ENCODE measurements at places on chromosomes 4 and X.

DNA sequence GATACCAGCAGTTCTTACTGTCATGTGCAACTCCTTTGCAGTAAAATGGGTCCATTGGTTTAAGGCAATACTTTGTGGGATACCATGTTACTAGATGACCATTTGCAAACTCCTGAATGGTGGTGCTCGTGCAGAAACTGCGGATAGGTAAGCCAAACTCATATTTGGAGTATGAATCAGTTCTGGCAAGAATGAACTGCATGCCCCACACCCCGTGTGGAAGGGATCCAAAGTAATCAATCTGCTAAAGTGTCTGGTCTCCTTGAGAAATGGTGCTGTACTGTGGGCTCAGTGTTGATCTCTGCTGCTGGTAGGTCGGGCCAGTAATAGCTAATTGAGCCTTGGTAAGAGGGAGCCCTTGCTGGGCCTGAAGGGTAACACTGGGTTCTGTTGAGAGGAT lies 4.2 kb upstream of the TAB3 start:
- peak; percentile 54 for DNase-seq

DNA sequence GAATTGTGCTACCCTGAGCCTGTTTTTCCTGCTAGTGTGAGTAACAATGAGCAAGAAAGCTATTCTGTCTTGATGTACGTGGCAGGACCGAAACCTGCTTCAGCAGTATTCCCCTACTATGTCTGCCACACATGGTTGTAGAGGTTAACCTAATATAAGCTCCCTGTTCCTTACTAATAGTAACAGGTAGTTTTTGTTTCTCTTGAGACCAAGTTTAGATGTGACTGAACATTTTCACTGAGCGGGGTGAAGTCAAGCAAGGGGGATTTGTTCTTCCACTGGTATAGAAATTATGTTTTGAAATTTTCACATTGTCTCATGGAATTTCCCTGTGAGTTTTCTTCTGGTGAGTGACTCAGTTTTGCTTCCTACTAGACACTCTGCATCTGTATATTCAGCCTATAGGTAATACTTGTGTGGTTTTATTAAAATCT lies 37.3 kb downstream of the RRAGB start:
- no peak for DNase-seq

DNA sequence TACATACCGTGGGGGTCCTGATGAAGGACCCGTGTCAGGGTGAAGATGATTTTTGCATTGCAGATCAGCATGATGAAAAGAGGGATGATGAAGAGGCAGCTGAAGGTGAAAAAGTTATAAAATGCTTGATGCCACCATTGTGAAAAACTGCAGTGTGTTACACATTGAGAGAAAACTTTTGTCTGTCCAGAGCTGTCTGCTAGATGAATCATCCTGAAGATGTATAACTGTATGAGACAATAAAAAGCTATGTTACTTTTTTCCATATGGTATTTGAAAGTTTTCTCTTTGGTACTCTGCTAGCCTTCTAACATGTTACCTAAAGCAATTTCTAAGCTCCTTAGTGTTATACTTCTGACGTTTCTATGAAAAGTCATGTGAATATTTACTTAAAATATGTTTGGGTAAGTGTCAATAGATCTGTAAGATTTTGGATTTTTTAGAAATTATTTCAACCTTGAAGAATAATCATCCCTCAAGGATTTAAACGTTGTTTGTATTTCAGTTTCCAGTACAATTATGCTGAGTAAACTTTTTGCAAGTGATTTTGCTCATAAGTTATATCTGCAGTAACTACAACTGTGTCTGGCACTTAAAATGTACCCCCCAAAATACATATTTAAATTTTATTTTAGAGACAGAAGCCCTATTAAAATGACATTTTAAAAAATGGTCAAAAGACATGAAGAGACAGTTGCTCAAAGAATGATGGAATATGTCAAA lies 9.5 kb downstream of the GNRHR start:
- no peak for DNase-seq

GRCh38 chrX:21408307-21408706 lies 34.1 kb downstream of the CNKSR2 start:
- no peak for DNase-seq

- DNase-seq: no peak
Observed at GRCh38 chr4:153005899-153006381, 69.8 kb downstream of the FHDC1 start.

GRCh38 chrX:5388087-5388486 lies 840.6 kb downstream of the NLGN4X start:
- no peak for DNase-seq

GRCh38 chr4:12580787-12581186 lies 903.4 kb downstream of the RAB28 start:
- DNase-seq: no peak

DNA sequence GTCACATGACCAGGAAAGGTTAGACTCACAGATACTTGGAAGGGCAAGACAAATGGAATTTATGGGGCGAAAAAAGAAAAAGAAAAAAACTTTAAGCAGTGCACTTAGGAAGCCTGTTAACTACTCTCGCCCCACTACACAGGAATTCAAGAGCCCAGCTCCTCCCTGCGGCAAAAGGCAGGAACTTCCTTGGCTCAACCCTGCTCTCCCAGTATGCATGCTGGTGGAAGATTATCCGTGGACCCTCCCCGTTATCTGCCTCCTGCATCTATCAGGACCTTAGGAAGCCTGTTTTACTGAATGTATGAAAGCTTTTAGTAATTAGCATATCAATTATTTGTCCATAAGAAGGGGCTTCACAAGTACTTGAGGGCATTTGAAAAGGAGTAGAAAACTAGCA lies 40.1 kb upstream of the RPA4 start:
- DNase-seq: no peak

DNA sequence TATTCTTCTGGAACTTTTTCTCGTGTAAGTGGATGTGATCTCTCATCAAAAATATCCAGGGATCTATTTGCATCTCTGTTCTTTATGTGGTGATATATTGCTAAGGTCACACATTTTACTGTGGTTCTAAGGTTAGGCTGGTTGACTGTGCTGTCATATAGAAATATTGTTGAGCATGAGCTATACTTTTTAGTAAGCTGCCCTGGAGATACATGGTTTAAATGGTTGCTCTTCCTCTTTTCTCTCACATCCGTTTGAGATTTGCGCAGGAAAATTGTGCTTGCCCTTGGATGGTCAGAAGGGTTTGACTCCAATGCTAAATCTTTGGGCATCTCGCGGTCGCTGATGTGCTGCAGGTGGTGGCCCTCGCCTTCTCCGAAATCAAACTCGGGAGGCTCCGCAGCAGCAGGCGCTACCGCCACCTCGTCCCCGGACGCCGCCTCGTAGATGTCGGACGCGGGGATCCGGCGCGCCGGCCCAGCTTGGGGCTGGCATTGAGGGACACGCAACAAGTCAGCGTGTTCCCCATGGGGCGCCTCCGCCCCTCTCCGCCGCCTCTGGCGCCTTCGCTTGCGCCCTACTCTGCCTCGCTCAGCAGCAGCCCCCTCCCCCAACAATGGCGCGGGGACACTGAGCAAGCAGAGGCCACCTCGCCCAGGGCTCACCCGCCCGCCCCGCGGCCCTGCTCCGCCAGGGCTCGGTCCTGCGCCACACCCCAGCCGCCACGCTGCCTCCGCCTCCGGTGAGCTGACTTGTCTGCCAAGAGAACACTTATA lies 154.5 kb downstream of the MSN start:
- DNase-seq: peak; percentile 2

GRCh38 chrX:66200050-66200664 lies 36.1 kb downstream of the HEPH start:
- no peak for DNase-seq

DNA sequence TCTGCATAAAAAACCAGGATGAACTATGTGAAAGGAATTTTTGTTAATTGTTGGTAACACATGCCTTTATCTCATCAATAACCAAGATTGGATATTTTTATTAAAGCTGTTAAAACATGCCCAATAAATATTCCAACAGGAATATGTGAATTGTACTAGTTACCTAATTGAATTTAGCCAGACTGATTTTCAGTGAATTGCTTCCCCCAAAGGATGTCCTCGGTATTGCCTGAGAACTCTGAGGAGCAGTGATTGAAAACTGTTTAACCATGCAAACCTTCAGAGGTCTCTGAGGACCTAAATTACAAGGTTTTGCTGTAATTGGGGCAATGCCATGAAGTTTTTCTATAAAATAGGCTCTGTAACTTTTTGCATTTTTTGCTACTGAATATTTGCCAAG lies 66.6 kb downstream of the BLTP1 start:
- DNase-seq: peak; percentile 9

DNA sequence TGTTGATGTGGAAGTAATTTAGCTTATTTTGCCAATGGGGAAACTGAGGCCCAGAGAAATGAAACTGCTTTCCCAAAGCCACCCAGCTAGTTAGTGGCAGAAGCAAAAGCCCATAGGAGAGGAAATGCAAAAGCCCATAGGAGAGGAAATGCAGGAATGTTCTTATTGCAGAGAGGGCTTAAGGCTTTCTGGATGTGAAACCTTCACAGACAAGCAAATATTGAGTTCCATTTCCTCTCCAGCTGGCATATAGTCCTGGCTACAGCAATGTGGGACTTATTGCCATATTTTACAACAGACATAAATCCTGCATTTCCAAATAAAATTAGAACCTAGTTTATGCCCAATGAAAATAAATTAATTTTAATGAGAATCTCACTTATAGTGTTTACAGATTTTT lies 69.7 kb downstream of the TMEM154 start:
- no peak for DNase-seq

DNA sequence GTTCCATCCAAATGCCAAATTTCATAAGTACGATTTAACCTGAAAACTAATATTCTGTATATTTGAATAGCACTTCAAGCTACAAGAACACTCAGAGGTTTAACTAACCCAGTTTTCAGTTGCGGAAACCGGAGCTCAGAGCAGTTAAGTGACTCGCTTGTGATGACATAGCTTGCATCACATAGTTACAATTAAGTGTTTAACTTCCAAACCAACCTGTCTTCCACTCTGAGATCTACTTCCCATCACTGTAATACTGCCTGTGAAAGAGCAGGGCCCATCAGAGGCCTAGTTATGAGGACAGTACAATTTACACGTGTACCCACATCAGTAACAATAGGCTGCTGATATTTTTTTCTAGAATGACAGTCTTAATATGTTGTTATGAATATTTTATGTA lies 120.3 kb downstream of the MAD2L1 start:
- DNase-seq: no peak

GRCh38 chr4:4735136-4735750 lies 124.2 kb upstream of the MSX1 start:
- no peak for DNase-seq

DNA sequence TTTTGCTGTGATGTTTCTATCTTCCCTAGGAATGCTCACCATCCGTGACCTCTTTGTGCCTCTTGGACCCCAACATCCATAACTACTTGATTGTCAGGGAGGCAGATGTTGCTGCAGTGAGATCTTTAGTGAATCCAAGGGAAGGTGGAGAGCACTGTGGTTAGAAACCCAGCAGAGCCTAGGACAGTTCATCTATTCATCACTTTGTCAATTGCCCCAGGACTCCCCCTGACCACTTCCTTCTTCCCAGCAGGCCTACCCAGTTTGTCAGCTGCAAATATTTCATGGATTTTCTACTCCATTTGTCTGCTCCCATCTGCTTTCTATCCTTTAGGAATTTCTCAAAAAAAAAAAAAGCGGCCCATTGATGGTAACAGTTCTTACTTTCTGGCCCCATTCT lies 942.8 kb downstream of the PCDH7 start:
- no peak for DNase-seq

- peak; percentile 78 for DNase-seq
Observed at GRCh38 chr4:133156096-133156495, 7.0 kb downstream of the PCDH10 start.

- DNase-seq: no peak
Observed at GRCh38 chrX:55490121-55490520, 473 bp upstream of the USP51 start.

GRCh38 chr4:128542047-128542446 lies 254.4 kb upstream of the PGRMC2 start:
- DNase-seq: no peak

DNA sequence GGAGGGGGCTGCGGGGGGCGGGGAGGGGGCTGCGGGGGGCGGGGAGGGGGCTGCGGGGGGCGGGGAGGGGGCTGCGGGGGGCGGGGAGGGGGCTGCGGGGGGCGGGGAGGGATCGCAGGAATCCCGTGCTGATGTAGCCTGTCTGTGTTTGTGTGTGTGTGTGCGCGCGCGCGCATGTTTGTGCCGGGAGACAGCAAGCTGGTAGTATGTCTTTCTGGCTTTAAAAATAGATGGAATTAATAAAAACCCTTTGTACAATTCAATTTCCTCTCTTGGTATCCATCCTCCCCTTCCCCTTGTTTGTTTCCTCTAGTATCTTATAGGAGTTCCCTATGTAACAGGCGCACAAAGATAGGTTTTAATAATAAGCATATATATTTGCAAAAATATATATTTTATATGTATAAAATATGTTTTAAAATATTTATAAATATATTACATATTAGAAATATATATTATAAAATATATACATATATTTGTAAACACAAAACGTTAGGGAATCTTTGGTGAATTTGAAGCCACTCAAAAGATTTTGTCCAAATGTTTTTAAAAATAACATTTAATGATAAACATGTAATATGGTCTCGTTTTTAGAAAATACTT lies 782 bp downstream of the ARHGAP24 start:
- DNase-seq: peak; percentile 46

DNA sequence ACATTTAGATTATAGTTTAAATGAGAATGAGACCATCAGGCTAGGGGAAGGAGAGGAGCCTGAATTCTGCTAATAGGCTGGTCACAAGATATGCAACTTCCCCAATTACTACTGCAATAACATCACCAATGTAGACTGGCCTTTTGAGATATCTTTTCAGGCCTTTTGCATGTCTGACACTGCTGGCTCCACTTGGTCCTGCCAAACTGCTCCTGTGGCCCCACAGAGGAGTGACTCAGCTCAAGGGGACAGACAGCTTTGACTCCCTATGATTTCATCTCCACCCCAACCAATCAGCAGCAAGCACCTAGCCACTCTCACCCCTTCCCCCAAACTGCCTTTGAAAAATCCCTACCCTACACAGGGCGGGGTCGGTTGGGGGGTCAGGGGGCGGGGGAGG lies 22.8 kb downstream of the GPRIN3 start:
- DNase-seq: no peak

DNA sequence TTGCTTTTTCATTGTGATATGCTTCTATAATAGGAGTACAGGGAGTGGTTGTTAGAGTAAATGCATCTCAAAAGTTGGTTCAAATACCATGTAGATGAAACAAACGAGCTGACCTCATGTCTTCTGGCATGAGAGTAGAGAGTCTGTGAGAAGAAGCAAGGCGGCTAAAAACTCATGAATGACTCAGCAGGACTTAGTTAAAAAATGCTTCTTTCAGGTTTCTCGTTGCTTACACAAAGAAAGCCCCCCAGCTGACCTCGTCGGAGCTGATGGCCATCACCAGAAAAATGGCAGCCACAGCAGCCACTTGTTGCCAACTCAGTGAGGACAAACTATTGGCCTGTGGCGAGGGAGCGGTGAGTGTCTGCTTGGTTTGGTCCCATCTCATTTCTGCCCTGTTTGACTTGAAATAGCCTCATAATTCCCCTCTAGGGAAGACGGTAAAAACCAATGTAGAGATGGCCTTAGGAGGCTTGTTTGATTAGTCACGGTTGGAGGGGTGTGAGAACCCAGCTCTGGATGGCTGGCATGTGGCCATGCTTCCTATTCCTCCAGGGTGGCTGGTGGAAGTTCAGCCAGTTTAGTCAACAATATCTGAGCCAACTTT lies 14.5 kb downstream of the AFP start:
- peak; percentile 90 for DNase-seq
